ENCODE measurements at places on chromosomes 3 and 15.

DNA sequence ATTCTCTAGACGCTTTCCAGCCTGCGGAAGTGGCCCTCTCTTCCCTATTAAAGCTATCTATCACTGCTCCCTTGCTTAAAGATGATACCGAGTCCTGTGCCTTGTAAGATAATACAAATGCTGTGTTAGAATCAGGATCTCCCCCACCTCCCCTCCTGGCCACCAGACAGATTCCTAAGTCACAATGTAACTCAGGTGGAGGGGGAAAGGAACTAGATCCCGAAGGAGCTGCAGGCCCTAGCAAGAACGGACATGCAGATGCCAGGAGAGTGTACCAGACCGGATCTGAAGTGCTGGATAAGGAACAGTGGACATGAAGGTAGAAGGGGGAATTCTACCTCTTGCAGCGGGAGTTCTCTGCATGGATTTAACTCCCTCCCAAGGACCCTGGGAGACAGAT, 230.7 kb upstream of the LYSMD4 start:
- DNase-seq: no peak

DNA sequence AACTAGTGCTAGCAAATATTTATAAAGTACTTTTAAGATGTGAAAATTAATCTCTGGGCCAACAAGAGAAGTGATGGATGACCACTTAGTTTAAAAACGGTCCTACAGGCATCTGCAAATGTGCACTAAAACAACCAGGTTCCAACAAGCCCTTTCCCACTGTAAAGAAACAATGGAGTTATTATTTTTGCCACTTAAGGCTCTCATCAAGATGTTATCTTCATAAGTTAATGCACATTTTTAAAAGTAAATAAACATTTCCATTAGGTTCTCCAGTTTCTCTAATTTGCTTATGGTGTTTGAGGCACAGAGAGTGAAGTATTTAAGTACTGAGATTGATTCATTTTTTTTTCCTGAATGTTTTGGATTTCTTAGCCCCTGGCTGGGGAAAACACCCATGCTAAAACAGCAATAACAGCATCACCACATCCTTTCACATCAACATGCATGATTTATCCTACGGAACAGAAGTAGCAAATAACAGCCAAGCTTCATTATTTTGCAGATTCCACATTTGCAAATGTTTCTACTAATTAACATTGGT, 20.8 kb downstream of the ABI3BP start:
- DNase-seq: no peak

- DNase-seq: no peak
Measured at GRCh38 chr3:188124184-188124583, 29.8 kb upstream of the LPP start.

- no peak for DNase-seq
Measured at GRCh38 chr15:78810362-78811123, 721 bp downstream of the ADAMTS7 start.

- DNase-seq: no peak
Measured at GRCh38 chr3:190058521-190059241, 62.0 kb downstream of the P3H2 start.

GRCh38 chr3:152272771-152273242, 4.1 kb downstream of the MBNL1 start:
- DNase-seq: peak; percentile 45

DNA sequence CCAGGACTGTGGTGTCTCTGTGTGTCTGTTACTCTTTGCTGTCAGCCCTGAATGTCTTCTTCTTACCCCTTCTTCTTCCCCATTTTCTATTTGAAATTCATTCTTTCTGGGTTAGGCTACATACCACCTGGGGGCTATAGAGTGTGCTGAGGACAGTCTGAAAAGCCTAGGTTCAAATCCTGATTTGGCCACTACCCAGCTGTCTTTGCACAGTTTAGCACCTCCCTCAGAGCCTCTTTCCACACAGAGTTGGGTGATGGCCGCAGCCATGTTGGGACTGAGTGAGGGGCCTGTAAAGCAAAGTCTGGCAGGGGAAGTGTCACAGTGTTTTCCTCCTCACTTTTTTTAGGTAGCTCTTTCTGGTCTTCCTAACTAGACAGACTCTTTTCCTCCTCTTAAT, 113.7 kb downstream of the CHCHD6 start:
- no peak for DNase-seq

DNA sequence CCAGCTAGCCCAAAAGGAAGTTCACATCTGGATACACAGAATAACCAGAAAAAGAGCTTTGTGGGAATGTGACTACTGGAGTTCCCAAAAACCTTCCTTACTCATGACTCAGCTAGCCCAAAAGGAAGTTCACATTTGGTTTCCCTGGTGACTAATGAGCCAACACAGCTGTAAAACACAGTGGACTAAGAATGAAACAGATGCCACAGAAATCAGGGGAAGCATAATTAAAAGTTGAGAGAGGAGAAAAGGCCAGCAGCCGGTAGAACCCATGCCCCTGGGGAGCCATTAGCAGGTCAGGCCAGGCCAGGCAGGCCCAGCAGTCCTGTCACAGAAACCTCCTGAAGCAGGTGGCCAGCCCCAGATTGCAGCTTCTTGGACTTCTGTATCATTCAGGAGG, 130.3 kb downstream of the GHSR start:
- no peak for DNase-seq

DNA sequence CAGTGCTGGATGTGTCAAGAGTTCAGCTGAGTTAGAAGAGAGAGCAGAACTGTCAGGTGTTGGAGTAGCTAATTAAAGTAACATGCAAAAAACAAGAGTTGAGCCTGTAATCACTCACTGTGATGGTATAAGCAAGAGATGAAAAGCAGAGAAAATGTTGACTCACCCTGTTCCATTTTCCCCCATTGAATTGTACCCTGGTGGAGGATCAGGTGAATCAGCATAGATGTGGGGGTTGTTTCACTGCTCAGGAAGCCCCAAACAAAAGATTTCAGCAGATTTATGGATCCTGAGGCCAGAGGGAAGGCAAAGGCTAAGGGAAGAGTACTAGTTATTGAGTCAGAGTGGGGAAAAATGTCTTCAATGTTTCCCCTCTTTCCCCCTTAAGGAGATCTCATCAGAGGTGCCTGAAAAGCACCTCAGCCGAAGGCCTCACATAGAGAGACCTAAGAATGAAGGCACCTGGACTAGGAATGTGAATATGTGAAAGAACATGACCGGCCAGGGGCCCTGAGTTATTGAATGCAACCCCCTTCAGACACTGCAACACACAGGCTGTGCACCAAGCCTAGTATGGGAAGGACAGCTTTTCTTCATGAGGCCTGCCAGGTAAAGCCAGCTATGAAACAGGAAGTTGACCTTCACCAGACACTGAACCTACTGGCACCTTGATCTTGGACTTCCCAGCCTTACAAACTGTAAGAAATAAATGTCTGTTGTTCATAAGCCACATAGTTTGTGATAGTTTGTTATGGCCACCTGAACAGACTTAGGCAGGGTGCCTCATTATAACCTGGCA, 90.1 kb downstream of the TMCO5A start:
- DNase-seq: no peak

DNA sequence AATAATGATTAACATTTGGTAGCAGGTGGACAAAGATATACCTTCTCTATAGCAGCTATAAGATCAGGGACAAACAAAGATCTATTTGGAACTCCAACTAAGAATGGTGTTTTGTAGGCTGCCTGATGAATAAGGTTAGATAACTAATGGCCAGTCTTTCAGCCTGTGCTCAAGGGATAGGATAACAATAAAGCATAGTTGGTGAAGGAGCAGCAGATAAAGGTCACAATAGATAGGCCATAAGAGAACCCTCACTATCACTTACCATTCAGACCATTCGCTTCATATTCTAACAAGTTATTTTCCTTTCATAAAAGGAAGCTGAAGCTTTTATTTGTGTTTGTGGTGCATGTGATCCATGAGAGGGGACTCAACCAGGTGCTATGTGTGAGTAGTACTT, 19.8 kb downstream of the EPM2AIP1 start:
- DNase-seq: no peak

GRCh38 chr3:16653712-16654111, 48.5 kb upstream of the DAZL start:
- DNase-seq: no peak
